ENCODE measurements at places on chromosomes 16 and 17.

GRCh38 chr16:63005356-63005755, 969.1 kb upstream of the CDH8 start:
- DNase-seq = no peak

- no peak for DNase-seq
Observed at GRCh38 chr16:81264386-81264785, 25.9 kb downstream of the BCO1 start.

DNA sequence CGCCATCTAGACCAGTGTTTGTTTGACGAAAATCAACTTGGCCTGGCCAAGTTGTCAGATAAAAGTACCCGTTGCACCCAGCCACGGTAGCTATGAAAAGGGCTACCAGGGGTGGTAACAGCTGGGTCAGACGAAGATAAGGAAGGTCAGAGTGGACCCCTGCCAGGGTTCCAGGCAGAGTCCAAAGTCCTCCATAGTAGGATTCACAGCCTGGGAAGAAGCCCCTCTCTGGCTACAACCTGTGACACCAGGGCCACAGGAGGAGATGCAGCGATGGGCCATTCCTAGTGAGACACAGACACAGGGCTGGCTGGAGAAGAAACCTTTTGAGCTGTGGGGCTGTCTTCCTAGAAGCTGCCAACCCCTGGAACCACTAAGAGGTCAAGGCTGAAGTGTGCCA, 39.3 kb downstream of the MEAK7 start:
- DNase-seq = no peak

- no peak for DNase-seq
Observed at GRCh38 chr17:31495022-31495885, 103.8 kb downstream of the RAB11FIP4 start.

- no peak for DNase-seq
Observed at GRCh38 chr16:4820652-4821051, 18.2 kb upstream of the ROGDI start.

GRCh38 chr16:81740169-81740568, 38.9 kb upstream of the PLCG2 start:
- no peak for DNase-seq

- DNase-seq = no peak
Observed at GRCh38 chr17:34974794-34975785, 5.2 kb upstream of the LIG3 start.

- no peak for DNase-seq
Observed at GRCh38 chr17:68658999-68659780, 58.0 kb upstream of the FAM20A start.

GRCh38 chr17:45123930-45124796, 8.2 kb downstream of the PLCD3 start:
- DNase-seq = no peak

DNA sequence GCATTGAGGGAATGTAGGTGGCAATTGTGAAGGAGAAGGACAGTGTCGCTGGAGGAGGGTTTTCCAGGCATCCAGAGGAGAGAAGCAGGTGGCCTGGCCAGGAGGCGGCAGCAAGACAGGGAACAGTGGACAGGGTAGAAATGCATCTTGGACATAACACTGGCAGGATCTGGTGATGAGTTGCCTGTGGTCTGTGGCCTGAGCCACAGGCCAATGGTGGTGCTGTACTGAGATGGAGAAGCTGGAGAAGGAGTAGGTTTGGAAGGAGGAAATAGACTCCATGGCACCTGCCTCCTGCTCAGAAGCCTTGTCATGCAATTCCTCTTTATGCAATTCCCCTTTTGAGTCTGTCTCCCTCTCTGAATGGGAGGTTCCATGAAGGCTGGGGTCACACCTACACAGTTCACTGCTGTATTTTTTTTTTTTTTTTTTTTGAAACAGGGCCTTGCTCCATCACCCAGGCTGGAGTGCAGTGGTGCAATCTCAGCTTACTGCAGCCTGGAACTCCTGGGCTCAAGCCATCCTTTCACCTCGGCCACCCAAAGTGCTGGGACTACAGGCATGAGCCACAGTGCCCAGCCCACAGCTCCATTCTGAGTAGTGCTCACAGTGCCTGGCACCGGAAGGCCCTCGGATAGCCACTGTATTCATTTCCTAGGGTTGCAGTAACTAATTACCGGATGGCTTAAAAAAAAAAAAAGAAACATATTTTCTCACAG, 13.5 kb upstream of the CACNG4 start:
- no peak for DNase-seq

- no peak for DNase-seq
Observed at GRCh38 chr17:29069526-29070041, 26.6 kb downstream of the PIPOX start.

GRCh38 chr17:6797718-6798351, 21.8 kb downstream of the FBXO39 start:
- no peak for DNase-seq

DNA sequence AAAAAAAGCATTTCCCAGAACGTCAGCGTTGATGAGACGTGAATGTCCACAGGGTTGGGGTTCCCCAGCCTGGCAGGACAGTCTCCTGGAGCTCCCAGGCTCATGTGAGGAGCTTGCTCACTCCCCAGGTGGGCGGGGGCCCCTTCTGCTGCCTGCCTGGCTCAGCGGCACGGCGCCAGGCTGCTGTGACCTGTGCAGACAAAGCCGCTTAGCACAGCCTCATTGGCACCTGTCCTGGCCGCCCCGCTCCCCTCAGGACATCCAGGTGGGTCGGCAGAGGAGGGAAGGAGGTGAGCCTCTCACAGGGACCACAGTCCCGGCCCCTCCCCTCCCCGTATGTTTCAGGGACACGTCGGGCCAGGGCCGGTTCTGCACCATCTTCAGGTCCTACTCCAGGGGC, 12.9 kb upstream of the WFIKKN1 start:
- no peak for DNase-seq

DNA sequence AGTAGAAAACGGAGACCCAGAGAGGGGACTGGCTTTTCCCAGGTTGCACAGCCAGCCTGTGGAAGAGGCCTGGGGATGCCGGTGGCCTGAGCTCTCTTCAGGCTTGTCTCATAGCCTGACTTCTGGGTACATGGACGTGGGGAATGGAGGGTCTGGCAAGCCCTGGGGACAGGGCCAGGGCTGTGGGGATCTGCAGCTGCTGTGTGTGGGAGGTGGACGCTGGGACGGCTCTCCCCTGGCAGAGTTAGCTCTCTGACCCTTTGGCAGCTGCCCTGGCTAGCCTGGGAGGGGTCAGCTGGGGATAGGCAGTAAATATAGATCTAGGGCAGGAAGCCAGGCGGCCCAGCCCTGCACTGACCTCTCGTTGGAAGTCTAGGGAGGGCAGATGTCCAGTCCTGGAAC, 20.5 kb downstream of the SLC4A1 start:
- DNase-seq = no peak

GRCh38 chr17:42521666-42522262, 14.3 kb upstream of the NAGLU start:
- DNase-seq = no peak

DNA sequence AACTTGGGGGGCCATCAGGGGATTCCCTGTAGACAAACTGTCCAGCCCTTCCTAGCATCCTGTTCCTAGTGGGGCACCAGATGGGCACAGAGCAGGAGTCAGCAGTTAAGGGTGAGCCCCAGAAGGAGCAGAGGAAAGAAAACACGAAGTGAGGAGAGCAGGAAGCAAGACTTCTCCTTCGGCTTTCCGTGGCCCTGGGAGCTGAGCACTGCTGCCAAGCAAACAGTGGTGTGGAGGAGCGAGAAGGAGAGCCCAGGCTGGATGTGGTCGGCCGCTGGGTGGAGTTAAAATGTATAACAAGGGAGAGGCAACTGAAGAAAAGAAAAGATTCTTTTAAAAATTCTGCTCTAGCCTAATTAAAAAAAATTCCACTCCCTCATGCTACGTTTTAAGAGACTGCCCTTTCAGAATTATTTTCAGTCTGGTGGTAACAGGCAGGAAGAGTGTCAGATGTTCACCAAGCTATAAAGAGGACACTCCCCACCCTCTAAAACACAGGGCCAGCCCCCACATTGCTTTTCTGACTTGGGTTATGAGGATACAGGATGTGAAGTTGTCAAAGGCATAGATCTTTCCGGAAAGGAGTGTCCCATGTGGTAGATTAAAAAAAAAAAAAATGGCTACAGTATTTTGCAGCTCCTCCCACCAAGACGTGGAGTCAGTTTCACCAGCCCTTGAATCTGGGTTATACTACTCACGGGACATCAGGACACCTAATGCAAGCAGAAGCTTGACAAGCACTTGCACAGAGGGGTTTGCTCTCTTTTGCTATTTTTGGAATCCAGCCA, 74.9 kb upstream of the ZFHX3 start:
- no peak for DNase-seq

DNA sequence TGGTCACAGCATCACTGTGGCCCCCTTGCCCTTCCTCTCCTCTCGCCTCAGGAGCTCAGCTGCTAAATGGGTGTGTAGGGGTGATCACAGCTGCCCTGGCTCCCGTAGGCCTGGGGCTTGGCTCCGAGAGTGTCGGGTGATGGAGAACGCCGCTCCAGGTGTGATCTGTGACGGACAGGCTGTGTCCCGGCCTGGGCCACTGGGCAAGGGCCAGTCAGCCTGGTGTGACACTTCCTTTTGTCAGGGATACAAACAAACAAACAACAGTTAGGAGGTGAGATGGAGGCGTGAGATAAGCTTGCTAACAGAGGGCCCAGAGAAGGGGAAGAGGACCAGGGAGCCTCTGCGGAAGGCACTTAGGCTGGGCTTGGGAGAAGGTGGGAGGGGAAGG, 2.0 kb downstream of the ADGRG1 start:
- no peak for DNase-seq

GRCh38 chr17:68566442-68566738, 34.8 kb downstream of the FAM20A start:
- DNase-seq = no peak

Measured in stimulated activated CD4-positive, alpha-beta T cell treated with anti-CD3 and anti-CD28 coated beads, Interleukin-4, amount 100 ng/mL, for 24 hours (primary cell).